Mesenteric fat pad (tissue), 1 donor: ENCODE measurements at places on chromosomes 4 and X. TPM values are rescaled to one million over a fixed set of nuclear protein-coding genes. Genes with fewer than 3 reads are reported as not detected.

Gene TCEANC
- 2.9 TPM for total RNA-seq

Gene TEX13C
- total RNA-seq: not detected

Gene PHOX2B
- not detected for total RNA-seq

Gene XG
- 3.4 TPM for total RNA-seq

Gene NXT2
- 8.1 TPM for total RNA-seq

Gene MRPS18C
- total RNA-seq: 46.7 TPM

Gene SPIN4
- 2.4 TPM for total RNA-seq

Gene MAGEA11
- not detected for total RNA-seq

Gene GPR143
- total RNA-seq: not detected

Gene CT55
- not detected for total RNA-seq

Gene TMPRSS11F
- total RNA-seq: not detected

Gene EMCN
- 30.0 TPM for total RNA-seq

Gene KCND1
- 1.3 TPM for total RNA-seq

Gene ZGRF1
- total RNA-seq: 2.2 TPM

GRCh38 chr4:7971159-7971631 lies 31.5 kb upstream of the AFAP1 start:
- DNase-seq: no peak

GRCh38 chr4:157052429-157053040 lies 23.4 kb upstream of the GLRB start:
- DNase-seq: no peak

GRCh38 chr4:106522839-106523238 lies 154.3 kb upstream of the GIMD1 start:
- DNase-seq: no peak

- no peak for DNase-seq
Measured at GRCh38 chr4:179116011-179116410, 1673.8 kb upstream of the AGA start.

DNA sequence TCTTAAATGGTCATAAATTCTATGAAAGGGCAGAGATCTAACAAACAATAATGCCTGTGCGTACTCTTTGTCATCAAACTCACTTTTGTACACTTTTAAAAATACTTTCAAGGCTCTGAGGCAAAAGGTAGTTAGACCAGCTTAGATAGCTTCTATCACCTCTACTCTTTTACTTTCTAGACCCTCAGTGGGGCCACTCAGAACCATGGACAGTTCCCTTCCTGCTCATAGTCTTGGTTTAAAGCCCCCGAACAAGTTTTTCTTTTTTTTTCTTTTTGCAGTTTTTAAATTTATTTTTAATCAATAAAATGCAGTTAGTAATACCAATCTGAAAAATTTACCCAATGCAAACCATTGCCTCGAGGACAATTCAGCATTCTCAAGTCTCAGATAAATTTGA lies 460.5 kb upstream of the CNKSR2 start:
- DNase-seq: no peak

- no peak for DNase-seq
Measured at GRCh38 chrX:21926527-21927278, 13.8 kb upstream of the SMS start.

GRCh38 chr4:155342142-155342541 lies 34.6 kb downstream of the MAP9 start:
- no peak for DNase-seq

GRCh38 chr4:94649381-94650133 lies 108.2 kb upstream of the BMPR1B start:
- DNase-seq: no peak

DNA sequence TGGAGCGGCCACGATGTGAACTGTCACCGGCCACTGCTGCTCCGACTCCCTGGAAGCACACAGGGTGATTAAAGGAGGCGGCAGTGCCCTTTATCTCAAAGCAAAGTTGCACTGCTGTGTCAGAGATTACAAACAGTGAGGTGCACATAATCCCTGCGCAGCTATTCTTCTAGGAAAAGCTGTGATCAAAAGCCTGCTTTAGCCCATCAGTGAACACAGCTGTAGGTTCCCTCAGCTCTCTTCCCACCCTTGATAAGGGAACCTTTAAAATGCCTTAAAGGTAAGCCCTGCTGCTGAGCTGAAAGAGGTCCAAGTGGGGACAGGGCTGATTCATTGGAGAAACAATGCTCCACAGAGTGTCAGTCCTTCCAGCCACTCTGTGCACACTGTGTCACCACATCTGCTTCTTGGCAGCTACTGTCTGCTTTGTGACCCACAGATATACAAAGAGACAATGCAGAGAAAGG lies 127.6 kb downstream of the EIF4E start:
- no peak for DNase-seq

- DNase-seq: no peak
Measured at GRCh38 chrX:3244955-3245354, 101.5 kb downstream of the MXRA5 start.

DNA sequence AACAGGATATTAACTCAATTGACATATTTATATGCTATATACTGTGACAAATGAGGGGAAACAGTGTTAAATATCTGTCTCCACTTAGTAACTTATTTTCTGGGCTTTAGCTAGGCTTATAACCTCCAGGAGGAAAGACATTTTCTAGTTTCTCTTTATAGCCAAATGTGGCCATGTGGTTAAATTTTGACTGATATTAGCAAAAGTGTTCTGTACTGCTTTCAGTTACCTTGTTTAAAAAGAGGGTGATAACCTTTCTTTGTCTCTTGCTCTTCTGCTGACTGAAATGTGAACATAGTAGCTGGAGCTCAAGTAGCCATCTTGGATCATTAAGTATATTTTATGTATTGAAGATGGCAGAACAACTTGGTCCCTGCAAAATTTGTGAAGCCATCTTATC lies 253.7 kb downstream of the PDHA2 start:
- no peak for DNase-seq

GRCh38 chr4:132504438-132504837 lies 644.7 kb upstream of the PCDH10 start:
- DNase-seq: no peak

DNA sequence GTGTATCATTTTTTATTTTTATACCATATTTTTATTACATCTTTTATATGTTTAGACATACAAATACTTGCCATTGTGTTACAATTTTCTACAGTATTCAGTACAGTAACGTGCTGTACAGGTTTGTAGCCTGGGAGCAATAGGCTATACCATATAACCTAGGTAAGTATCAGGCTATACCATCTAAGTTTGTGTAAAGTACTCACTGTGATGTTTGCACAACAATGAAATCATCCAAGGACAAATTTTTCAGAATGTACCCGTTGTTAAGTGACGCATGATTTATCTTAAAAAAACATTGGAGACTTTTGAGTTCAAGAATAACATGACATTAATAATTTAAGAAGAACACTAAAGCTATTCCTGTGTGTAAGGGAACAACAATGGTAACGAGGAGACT lies 96.0 kb upstream of the LEF1 start:
- DNase-seq: no peak

DNA sequence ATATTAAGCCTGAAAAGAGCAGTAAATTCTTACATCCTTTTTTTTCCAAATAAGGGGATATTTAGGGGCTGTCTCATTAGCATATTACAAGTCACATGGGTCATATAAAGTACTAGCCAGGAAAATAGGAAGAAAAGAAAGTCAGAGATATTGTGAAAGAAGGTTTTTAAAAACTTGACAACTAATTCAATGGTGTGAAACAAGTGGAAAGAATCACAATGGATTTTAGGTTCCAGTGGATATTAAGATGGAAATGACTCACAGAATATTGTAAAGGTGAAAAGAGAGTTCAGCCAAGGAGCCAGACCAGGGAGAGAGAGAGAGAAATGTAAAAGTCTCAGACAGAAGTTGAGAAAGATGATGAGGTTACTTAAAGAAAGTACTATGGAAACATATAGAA lies 297.2 kb downstream of the IQCM start:
- DNase-seq: no peak

- no peak for DNase-seq
Measured at GRCh38 chrX:40864972-40865371, 129.6 kb upstream of the MED14 start.

DNA sequence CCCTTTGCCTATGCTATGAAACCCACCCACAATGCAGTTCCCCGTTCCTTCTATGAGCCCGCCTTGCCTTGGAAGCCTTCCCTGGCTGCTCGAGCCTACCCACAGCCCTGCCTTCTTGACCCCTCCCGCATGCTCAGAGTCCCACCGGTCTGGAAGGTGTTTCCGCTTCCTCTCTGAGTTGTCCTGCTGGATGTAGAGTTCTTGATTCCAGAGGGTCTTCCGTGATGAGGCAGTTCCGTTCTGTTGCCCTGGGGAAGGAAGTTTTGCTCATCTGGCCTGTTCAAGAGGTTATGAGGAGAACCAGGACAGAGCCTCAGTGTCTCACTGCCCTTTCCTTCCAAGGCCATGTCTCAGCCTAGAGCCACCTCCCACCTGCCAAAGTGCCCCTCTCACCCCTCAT lies 7.5 kb downstream of the GPKOW start:
- no peak for DNase-seq

DNA sequence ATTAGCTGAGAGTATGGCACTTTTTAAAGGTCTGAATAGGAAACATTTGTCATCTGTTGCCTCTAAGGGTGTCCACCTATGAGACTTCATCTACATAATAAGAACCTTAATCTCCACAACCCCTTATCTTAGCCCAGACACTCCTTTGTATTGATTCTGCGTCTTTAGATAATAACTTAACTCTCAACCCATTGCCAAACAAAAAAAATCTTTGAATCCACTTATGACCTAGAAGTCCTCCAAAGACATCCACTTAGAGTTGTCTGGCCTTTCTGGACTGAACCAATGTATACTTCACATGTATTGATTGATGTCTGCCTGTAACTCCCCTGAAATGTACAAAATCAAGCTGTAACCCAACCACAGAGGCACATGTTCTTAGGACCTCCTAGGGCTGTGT lies 66.0 kb upstream of the CHRNA9 start:
- DNase-seq: no peak

DNA sequence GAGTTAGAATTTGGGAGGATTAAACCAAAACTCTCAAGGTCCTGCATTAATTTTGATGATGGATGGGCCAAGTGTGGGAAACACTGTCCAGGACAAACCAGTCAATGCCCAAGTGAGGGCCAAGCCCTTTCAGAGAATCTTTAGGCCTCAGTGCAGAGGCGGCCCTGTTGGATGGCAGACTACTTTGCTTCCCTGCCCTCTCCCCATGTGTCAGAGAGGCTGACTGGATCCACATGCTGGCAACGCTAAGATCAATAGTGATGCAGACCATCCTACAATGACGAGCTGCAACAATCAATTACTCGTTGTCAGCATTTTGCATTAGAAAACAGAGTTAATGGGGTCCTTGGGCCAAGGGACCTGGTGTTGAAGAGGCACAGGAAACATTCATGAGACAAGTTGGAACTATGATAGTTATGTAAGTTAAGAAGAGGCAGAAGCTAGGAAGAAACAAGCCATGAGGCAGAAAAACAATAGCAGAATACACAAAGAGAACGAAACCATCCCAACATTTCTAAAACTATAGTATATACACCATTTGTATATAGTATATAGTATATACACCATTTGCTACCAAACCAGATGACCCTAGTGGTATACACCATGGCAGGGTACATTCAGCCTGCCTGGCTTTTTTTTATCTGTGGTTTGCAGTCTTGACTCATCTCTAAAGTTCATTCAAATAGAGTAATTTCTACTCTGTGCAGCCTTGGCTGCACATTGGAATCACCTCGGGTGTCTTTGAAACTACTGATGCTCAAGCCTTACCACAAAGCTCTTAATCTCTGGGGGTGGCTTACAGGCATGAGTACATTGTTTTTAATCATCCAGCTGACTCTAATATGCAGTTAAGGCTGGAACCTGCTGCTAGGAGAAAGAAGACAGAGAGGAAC lies 147.7 kb upstream of the GYPA start:
- no peak for DNase-seq

DNA sequence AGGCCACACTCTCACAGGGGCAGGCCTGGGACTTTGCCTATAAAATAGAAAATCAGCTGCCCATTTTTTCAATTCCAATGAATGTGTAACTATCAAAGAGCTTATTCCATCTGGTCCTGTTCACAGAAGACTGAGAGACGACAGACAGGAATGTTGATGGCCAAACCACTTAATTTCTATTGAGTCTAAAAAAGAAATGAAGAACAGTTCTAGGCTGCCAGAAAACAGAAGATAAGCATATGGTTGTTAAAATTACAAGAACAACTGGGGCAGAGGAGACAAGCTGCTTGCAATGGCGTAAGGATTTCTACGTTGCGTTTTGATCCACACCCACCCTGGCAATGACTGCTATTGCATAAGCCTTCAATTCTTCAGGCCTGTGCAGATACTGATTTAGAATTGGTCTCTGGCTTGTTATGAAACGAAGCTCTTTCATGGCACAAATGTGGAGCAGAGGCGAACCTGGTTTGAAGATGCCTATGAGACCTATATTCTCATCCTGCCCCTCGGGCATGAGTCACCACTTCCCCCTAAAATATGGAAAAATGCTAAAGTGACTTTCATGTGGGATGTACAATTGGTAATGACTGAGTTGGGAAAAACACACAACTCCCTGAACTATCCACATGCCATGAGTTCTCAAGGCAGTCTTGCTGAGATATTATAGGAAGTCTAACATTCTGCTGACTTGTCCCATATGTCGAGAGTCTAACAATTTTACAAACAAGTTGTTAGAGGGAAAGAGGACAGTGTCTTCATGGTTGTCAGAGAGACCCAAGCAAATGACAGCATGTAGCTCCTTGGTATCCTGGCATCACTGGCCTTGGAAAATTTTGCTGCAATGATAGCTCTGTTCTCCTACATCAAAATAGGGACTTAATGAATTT lies 37.9 kb upstream of the SORBS2 start:
- DNase-seq: no peak

- no peak for DNase-seq
Measured at GRCh38 chr4:35562861-35563260, 681.5 kb downstream of the ARAP2 start.

- no peak for DNase-seq
Measured at GRCh38 chr4:153706519-153706918, 22.4 kb downstream of the TLR2 start.

- DNase-seq: no peak
Measured at GRCh38 chr4:2961421-2961810, 1.8 kb downstream of the NOP14 start.

DNA sequence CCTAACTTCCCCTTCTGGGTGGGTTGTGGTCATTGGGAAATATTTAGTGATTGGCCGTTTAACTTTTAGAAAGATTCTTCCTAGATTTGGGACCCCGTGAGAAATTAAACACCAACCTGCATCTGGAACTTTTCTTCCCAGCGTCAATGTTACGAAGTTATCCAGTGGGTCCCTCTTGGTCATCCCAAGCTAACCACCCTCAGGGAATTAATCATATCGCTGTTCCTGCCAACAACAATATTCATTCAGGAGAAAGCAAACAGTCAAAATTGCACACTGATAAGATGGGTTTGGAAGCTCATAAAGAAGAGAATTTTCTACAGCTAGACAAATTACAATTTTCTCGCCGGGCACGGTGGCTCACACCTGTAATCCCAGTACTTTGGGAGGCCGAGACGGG lies 121.2 kb upstream of the STX18 start:
- DNase-seq: no peak

DNA sequence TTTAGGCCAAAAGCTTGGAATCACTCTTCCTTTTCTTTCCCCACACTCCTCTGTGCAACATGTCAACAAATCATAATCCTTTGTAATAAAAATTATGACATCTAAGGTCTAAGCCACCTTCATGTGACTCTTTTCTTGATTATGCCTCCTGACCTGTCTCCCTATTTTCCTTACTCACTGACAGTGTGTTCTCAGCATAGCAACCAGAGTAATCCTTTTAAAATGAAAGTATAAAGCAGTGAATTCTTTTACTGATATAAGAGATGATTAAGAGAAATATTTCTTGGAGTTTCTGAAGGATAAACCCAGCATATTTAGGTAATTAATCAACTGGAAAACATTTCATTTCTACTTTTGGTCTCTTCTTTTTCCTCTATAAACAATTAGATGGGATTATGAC lies 44.7 kb downstream of the USO1 start:
- DNase-seq: no peak
